ENCODE measurements at places on chromosomes 5 and 9. TPM values are rescaled to one million over a fixed set of nuclear protein-coding genes. Genes with fewer than 3 reads are reported as not detected.

Gene NR6A1
- polyA plus RNA-seq = 77.0 TPM

Gene NRARP
- polyA plus RNA-seq = 52.0 TPM

Gene PCDH12
- 0.06 TPM for polyA plus RNA-seq

Gene HNRNPA0
- polyA plus RNA-seq = 31.6 TPM

Gene CATSPER3
- 0.62 TPM for polyA plus RNA-seq

GRCh38 chr5:118561971-118562370, 426.4 kb downstream of the DTWD2 start:
- H3K4me1 ChIP-seq = no peaks in the 10 kb centered on the region
- DNase-seq = no peak
- no peaks in the 10 kb centered on the region for H3K27me3 ChIP-seq
- no peak overlapping the region for H3K27ac ChIP-seq
- H3K36me3 ChIP-seq = no peaks in the 10 kb centered on the region

GRCh38 chr9:128742401-128742800, 18.5 kb upstream of the ZDHHC12 start:
- no peaks in the 10 kb centered on the region for H3K4me1 ChIP-seq
- no peak overlapping the region for H3K4me3 ChIP-seq
- no peaks in the 10 kb centered on the region for H3K27me3 ChIP-seq
- no peak overlapping the region for H3K27ac ChIP-seq
- DNase-seq = no peak
- no peaks in the 10 kb centered on the region for H3K36me3 ChIP-seq

GRCh38 chr9:431701-432100, 217.0 kb downstream of the DOCK8 start:
- no peak overlapping the region for H3K4me3 ChIP-seq
- H3K27ac ChIP-seq = no peak overlapping the region
- H3K36me3 ChIP-seq = no peaks in the 10 kb centered on the region
- no peak for DNase-seq

DNA sequence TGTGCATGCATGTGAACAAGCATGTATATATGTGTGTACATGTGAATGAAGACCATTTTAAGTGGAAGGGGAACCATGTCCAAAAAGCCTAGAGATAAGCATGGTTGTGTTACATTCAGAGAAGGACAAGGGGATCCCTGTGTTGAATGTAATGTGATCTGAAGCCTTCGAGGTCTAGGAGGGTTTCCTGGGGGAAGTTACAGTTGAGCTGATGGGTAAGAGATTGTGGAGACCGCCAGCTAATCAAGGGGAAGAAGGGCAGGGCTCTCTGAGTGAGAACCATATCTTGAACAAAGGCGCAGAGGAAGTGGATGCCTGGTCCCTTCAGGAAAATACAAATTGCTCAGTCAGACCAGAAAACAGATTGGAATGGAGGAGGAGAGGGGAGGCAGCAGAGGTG, 45.5 kb upstream of the TNFSF15 start:
- H3K4me3 ChIP-seq = no peak overlapping the region
- no peaks in the 10 kb centered on the region for H3K36me3 ChIP-seq

- no peak for DNase-seq
- H3K36me3 ChIP-seq = no peaks in the 10 kb centered on the region
- no peak overlapping the region for H3K27ac ChIP-seq
- peaks cover 5% of the 10 kb centered on the region for H3K4me1 ChIP-seq
- H3K27me3 ChIP-seq = no peaks in the 10 kb centered on the region
- no peak overlapping the region for H3K4me3 ChIP-seq
These were observed 28.5 kb downstream of the KCNMB1 start for GRCh38 chr5:170360709-170361108.
